ENCODE measurements at places on chromosomes 1 and 21.

DNA sequence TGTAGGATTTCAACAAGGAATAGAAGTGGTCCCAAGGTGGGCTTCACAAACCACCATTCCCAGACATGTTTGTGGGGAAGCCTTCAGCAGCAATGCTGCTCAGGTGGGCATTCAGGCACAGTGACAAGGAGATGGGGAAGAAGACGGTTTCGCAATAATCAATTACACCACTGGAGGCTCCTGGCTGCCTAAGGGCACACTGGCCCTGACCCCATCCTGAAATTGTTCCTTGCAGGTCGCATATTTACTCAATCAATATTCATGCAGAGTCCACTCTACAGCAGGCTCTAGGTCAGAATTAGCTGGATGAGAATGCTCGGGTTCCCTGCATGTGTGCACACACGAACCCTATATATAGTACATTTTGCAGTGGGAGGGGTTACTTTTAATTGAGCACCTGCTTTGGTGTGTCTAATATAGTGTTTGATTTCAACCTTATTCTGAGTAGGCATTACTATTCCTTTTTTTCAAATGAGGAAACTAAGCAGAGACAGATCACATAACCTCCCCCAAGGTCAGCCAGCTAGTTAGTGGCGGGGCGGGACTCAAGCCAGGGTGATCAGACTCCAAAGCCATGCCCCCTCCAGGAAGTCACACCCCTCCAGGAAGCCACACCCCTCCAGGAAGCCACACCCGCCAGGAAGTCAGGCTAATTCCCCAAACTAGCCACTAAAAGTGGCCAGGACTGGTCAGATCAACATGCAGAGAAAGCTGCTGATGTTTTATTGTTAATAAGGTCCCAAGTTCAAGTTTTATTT is 106.5 kb downstream of the HLCS start:
- DNase-seq = peak; percentile 90

DNA sequence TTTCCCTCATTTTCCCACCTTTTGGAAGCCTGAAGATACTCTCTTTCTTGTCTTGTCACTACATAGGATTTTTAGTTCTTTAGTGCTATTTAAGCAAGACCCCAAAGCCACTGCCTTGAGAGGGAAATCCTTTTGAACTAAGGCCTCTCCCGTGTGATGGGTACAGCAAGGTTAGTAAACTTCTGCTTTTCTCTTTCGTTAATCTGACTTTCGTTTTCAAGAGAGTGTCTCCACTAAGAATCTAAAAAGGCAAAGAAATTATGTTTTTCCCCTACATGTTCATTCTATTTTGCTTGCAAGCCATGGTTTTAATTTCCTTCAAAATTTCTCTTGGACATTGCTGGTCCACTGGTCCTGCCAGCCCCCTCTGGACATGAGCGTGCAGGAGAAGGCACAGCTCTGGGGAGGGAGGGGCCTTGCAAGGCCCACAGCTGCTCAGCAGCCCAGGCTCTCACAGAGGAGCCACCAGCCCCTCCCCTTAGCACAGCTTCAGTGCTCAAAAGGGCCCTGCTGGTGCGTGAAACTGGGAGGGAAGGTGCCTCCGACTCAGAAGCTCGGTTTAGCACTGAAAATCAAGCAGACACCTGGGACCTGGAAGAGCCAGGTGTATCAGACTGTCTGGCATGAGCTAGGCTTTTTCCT is 210.9 kb upstream of the GALNT2 start:
- DNase-seq = no peak

GRCh38 chr1:159790237-159790917 is 9.6 kb downstream of the DUSP23 start:
- DNase-seq = no peak

DNA sequence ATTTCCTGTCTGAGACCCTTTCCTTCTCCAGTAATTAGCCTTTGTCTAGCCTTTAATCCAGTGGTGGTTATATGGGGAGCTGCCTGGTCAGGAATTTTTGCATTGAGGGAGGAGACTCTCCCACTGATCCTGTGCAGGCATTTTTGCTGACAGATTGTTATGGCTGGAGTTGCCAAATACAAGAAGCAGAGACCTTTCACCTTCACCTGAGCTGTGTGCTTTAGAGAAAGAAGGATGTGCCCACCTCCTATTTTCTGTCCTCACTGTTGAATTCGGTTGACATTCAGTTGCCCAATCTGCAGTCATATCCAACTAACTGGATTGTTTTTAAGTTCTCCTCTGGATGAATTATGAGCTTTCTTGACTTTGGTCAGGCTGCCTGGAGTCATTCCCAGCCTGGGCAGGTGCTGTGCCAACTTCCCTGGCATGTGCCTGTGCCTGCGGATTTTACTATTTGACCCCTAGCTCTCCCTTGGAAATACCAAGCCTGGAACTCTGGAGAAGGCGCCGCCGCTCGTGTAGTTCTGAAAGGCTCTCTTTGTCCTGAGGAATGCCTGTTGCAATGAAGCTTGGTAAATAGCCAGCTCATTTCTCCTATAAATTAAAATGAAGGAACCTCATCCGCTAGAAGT is 143.9 kb downstream of the NOS1AP start:
- no peak for DNase-seq

GRCh38 chr1:90854397-90854924 is 137.4 kb upstream of the BARHL2 start:
- DNase-seq = no peak

- DNase-seq = no peak
Measured at GRCh38 chr1:23625459-23625858, 66.1 kb upstream of the RPL11 start.

DNA sequence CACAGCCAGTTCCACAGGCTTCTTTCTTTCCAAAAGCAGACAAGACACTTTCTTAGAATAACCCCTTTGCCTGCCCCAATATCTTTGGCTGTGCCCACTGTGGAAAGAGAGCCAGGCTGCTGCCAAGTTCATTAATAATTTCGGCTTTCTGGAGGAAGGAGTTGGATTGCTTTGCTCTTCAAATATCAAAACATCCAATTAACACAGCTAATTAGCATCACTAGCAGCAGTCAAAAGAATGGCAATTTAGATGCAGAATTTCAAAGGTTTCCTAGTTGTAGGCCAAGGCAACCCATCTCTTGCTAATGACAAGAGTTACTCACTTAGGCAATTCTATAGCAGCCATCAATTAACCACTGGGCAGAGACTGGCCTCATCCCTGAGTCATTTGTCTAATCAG is 91.0 kb upstream of the SPATA6 start:
- no peak for DNase-seq

DNA sequence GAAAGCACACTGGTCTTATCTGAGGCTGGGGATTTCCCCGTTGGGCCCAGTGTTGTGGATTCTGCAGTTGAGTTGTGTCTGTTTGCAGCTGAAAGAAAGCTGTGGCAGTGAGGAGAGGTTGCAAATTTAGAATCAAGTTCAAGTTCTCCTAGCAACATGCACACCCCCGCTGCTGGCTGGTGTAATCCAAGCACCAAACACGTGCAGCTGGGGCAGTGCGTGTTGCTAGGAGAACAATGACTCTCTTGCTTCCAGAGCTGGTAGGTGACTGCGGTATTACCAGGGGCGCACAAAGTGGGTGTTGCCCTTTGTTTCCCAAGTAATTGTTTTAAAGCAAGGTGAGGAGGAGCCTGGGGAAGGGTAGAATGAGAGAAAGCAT is 91.5 kb downstream of the IER5 start:
- DNase-seq = peak; percentile 87

- peak; percentile 61 for DNase-seq
Measured at GRCh38 chr1:40625076-40625475, 40.4 kb downstream of the RIMS3 start.

DNA sequence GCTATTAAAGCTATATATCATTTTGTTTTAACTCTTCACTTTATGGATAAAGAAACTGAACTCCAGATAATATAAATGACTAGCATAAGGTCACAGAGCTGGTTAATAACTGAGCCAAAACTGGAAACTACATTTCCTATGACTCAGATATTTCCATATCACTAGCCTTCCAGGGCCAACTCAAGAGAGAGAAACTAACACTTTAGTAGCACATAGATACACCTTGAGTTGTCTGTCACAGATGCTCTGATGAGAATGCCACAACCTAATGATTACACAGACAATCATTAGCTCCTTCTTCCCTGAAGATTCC is 40.7 kb downstream of the NME7 start:
- DNase-seq = no peak

DNA sequence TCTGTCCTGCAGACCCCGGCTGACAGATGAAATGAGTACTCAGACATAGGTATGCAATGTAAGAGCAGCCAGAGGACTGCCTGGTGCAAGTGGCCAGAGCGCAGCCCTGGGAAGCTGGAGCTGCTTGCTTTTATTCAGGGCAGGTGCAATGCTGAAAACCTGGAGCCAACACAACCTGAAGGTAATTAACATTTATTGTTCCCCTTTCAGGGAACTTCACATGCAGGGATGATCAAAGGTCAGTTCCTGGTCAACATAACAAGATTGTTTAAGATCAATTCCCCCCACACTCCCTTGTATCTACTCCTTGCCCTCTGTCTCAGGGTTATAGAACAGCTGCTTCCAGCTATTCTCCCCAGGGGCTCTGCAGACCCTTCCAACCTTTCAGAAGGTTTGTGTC is 48.7 kb upstream of the PRELP start:
- DNase-seq = no peak

DNA sequence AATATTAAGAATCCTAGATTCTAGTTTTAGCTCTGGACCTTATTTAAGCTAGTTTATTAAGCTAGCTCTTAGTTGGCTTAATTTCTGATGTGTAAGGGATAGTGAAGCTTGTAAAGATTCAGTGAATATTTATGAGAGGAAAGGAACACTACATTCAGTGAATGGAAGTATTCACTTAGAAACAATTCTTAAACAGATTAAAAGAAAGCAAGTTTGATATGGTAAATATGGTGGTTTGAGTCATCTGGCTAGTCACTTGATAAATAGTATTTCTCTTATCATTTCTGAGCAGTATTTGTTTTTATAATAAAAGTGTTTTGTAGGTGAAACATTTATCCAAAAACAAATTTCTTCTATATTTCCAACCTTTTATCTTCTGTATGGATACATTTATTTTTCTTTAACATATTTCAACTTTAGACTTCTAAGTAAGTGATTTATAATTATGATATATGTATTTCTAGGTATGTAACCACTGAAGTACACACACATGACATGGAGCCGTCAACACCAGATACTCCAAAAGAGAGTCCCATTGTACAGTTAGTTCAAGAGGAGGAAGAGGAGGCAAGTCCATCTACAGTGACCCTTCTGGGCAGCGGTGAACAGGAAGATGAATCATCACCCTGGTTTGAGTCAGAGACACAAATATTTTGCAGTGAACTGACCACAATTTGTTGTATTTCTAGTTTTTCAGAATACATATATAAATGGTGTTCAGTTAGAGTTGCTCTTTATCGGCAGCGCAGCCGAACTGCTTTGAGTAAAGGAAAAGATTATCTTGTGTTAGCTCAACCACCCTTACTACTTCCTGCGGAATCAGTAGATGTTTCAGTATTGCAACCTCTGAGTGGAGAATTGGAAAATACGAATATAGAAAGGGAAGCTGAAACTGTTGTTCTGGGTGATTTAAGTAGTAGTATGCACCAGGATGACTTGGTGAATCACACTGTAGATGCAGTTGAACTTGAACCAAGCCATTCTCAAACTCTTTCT is 55.6 kb downstream of the SUCO start:
- no peak for DNase-seq

DNA sequence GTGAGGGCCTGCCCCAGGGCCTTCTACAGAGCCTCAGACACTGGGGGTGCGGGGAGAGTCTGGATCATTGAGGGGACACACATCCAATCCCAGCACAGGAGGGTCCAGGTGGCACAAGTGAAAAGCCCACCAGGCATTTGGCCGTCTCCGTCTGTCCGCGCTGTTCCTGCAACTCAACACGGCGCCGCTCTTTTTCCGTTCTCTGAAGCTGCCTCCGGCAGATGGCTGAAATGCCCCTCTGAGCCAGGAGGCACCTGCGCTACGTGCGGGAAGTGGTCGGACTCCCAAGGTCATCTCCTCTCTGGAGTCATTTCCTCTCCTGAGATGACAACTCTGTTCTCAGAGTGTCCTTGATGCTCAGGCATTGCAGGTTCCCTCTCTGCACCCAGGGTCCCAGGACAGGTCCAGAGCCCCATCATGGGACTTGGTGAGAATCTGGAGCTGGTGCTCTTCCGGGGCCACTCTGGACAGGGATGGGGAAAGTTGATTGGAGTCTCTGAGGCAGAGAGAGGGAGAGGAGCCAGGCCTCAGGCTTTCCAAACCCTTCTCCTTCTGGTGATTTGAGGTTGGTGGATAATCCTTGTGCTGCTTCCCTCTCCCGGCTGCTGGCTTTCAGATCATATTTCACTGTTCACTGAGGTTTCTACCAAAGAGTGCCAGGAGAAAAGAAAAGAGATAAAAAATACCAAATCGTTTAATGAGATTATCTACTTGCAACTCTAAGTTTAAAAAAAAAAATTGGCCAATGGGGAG is 14.0 kb upstream of the MIXL1 start:
- no peak for DNase-seq

DNA sequence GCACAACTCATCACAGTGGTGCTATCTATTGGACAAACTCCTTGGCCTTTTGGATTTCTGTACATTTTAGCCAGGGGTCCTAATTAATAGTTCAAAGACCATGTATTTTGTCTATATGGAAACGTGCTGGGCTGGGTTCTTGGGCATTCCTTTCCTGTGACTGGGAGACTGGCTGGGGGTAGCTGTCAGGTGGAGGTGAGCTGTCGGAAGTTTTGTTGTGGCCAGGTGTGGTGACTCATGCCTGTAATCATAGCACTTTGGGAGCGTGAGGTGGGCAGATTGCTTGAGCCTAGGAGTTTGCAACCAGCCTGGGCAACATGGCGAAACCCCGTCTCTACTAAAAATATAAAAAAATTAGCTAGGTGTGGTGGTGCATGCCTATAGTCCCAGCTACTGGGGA is 392.4 kb downstream of the RPS6KC1 start:
- DNase-seq = no peak

- DNase-seq = no peak
Measured at GRCh38 chr1:150778409-150778808, 12.8 kb upstream of the CTSS start.

GRCh38 chr1:224676551-224676950 is 60.4 kb downstream of the CNIH3 start:
- DNase-seq = no peak

GRCh38 chr1:213095467-213095866 is 44.4 kb downstream of the RPS6KC1 start:
- DNase-seq = no peak

GRCh38 chr1:41261926-41262618 is 20.0 kb upstream of the SCMH1 start:
- no peak for DNase-seq

GRCh38 chr1:115428676-115429075 is 90.6 kb upstream of the NGF start:
- no peak for DNase-seq
